ENCODE measurements at places on chromosomes 5 and 9.
A peak's percentile ranks its signal among the peaks of the same experiment; 100 is the strongest.

DNA sequence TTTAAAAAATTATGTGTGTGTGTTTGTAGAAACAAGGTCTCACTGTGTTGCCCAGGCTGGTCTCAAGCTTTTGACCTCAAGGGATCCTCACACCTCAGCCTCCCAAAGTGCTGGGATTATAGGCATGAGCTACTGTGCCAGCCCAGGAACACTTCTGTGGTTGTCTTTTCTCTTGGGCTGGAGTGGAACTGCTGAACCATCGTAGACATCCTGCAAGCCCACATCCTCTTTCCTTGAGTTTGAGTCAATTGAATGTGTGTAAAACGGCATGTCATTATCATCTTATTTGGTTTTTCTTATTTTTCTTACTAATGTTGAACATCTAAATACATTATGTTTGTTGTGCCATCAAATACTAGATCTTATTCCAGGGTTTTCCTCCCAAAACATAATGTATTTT, 40.0 kb downstream of the EHMT1 start:
- DNase-seq, result no peak

DNA sequence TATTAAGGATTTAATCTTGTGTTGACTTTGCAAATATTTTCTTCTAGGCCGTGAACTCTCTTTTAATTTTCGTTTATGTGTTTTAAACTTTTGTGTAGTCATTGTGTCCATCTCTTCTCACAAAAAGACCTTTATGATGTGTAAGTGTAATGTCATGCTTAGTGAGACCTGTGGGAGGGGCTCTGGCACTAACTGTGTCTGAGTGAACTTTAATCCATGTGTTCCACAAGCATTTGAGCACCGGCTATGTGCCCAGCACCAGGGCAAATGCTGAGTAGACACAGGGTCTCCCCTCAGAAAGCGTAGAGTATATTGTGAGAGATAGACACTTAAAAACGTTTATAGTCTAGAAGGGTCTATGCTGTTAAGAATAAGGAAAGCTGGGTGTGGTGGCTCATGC, 272.6 kb upstream of the TUT7 start:
- DNase-seq, result no peak

DNA sequence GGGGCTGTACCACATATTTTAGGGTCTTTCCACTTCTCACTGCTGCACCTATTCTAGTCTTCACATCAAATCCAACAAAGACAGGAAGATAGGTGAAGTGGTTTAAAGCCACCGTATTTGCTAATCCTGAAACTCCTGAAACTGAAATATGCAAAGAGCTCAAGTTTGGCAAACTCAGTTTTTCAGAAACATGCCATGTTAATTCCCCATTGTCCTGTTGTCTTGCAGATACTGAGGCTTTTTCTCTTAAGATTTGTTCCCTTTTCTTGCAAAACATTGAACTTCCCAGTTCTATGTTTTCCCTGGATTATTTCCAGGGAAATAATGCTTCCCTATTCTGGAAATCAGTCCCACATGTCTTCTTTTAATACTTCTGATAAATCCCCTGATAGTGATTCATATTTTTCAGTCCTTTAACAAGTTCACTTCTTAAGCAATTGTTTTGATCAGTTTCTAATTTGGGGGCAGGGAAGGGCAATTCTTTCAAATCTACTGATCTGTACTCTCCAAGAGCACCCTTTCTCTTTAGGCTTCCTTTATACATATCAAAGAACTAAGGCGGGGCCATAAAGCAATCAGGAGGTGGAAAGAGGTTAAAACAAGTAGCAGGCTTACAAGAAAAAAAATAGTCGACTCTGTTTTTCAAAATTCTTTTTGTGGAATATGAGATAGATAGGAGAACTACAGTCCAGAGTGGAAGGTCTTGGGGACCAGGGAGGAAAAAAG, 648.5 kb downstream of the BNC2 start:
- no peak for DNase-seq

DNA sequence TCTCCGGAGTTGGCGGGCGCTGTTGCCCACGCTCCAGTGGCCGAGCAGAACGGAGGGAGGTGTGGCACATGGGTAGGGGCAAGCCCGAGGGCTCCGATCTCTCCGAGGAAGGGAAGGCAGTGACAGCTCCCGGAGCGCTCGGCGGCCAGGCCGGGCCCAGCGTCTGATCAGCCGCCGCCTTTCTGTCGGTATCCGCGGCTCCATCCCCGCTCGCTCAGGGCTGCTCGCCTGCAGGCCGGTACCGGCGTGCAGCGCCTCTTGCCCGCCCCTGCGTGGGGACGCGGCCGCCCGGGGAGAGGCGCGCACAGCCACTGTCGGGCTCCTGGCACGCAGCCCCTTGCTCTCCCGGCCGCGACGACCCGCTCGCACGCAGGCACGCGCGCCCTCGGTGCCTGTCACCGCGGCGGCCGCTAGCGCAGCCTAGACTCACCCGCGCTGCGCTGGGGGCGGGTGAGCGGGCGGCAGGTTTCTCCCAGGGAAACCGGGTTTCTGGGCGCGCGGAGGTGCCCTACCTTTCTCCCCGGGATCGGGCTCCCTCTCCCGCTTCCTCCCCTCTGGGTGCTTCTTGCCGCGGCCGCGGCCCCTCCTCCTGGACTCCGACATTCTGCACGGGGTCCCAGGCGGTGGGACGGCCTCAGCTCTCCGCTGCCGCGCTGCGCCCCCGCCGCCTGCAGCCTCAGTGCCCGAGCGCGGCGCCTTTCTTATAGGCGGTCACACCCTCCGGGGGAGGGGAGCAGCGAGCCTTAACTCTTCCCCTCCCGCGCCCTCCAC, 108.4 kb downstream of the PSD2 start:
- no peak for DNase-seq

DNA sequence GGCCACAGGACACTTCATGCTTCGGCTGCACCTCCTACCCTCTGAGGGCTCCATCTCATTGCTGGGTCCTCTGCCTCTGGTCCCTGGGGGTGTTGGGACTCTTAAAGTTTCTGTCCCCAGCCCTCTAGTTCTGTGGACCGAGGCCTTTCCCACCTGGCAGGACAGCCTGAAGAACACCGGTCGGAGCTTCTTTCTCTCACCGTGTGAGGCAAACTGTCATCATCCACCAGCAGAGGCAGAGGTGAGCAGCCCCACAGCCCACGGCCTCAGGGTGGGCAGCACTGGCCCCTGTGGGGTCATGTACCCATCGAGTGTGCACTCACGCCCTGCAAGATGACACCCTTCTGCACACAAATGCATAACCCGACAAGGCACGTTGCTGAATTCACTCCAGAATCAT, 49.9 kb downstream of the IRX2 start:
- no peak for DNase-seq

- DNase-seq, result no peak
These were observed 32.5 kb downstream of the GSN start for GRCh38 chr9:121300283-121301119.

GRCh38 chr9:124813501-124814163, 36.7 kb downstream of the OLFML2A start:
- DNase-seq, result no peak

DNA sequence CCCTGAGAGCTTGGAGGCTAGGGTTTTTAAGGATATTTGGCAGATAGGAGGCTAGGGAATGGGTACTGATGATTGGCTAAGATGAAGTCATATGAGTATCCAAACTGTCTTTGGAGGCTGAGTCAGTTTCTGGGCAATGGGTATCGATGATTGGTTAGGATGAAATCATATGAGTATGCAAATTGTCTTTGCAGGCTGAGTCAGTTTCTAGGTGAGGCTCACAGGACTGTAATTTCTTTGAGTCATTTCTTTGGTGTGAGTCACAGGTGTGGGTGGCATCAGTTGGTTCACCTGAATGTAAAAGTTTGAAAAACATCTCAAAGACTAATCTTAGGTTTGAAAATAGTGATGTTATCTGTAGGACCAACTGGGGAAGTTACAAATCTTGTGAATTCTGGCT, 1068.0 kb downstream of the NR2F1-AS1 start:
- DNase-seq, result no peak

DNA sequence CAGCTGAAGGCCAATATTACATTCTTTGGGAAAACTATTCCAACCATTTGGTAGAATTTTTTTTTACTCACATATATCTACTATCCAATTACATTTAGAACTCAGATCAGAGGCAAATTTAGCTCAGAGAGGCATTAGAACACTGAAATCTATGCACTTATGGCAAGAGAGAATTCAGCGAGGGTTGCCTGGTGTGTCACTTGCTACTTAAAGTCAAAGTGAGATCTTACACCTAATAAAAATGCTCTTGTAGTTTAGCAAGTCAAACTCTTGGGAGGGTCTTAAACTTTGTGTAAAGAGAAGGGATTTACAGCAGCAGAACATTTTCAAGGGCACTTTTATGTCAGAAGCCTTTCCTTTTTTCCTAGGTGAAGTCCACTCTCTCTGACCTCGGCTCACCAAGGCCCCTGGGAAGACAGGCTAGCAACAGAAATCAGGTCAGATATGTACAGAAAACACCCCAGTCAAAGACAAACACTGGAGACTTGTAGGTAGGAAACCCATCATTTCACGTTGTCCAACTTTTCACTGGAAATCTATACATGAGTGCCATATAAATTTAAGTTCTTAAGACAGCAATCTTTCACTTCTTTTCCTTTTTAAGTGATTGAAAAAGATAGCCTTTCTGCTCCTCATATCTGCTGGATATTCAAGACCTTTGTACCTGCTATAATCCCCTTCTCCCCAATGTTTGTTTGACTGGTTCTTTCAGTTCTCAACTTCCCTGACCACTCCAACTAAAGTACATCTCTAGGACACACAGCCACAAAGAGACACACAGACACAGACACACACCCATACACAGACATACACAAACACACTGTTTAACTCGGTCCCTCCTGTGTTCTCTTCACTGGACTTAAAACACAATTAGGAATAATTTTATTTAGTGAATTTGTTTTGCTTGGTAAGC, 635.8 kb downstream of the PDE4D start:
- no peak for DNase-seq

GRCh38 chr5:122164831-122165558, 35.6 kb downstream of the ZNF474 start:
- no peak for DNase-seq

- no peak for DNase-seq
These were observed 10.8 kb downstream of the KIF24 start for GRCh38 chr9:34318163-34318790.

GRCh38 chr5:157159209-157159751, 6.8 kb downstream of the GARIN3 start:
- DNase-seq, result no peak

DNA sequence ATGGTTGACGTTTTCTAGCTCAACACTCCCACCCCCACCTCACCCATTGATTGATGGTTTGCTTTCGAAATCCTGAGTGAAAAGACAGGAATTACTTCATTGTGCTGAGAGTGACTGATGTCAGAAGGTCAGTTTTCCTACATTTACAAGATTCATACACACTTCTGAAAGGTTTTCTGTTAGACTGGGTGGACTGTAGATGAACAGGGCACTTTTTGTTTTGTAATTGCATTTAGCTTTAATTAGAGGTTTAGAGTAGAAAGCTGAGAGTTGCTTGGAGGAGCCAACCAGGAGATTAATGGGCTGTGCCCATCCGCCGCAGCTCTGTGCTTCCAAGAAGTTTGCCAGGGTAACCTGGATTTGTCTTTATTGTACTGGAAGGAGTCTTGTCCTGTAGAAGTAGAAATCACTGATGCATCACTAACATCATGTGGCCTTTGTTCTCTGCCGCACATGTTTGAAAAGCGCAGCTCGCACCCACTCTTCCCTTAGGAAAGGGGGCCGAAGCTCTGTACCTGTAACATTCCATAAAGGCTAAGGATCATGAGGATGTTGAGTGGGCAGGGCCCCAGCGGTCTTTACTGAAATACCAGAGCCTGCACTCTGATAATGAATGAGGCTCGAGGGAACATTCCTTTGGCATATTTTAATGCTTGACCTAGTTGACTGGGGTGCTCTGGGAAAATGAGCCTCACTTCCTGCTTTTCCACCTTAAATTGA, 267.6 kb upstream of the DMRT1 start:
- DNase-seq, result no peak

DNA sequence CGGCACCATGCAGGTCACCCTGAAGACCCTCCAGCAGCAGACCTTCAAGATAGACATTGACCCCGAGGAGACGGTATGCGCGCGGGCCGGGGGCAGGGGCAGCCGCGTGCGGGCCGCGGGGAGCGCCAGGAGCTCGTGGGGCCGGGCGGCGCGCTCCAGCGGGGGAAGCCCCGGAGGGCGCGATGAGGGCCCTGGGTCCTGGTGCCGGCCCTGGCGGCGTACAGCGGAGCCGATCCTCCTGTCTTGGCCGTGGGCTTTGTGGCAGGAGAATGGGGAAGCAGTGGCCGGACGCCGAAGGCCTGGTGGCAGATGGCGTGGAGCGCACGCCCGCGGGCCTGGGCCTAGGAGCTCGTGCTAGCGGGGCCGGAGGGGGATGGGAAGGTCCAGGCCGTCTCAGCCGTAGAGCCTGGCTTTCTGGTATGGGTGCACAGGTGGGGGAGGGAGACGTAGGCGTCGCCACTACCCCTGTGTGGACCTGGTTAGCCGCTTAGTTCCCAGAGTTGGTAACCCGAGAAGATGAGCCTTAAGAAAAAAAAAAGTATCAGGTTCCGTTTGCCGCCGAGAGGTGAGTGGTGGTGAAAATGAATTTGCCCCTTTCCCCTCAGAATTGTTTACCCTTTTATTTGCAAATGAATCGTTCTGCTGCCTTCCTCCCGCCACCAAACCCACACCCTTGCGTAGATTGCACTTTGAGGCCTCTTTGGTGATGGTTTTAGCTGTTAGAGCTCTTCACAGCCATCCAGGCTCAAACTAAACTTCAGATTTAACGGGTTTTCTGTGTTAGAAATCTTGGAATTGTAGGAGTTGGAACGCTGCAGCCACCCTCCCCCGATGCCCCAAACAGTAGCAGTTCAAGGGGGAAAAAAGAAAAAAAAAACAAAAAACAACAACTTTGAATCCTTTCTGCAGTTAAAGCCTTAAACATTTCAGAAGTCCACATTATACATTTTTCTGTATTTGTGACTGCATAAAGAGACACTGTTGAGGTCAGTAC, 841 bp downstream of the RAD23B start:
- peak; percentile 38 for DNase-seq

DNA sequence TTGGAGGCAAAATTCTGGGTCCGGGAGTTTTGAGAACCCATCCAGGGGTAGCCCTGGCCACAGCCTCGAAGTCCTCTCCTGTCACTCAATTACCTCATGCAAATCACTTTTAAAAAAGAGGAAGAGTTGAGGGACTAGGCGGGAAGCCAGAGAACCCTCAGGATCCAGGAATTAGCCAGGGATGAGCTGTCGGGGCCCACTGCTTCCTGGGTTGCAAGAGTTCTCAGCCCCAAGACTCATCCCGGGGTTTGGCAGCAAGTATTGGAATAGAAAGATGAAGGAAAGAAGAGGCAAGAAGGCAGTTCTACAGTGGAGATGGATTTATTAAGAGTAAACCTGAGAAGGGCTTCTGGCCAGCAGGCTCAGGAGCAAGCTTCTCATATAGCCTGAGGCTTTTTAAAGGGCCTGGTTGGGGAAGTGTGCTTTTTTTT, 25.6 kb downstream of the C9orf50 start:
- no peak for DNase-seq
